ENCODE measurements at places on chromosomes 13 and 19.

DNA sequence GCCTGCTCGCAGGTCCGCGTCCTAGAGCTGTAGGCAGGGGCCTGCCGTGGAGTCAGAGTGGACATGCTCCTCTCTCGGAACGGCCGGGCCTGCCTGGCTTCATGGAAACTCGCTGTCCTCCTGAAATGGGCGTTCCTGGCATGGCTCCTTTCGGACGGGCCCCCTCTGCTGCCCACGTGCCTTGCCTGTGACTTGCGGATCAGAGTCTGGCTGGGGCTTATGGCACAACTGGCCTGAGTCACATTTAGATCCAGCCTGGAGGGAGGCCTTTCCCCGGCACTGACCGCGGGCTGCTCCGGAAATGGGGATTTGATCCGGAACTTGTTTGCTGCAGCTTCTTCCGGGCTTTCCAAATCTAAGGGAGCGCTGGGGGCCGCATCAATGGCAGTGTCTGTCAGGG, 28.1 kb downstream of the THSD1 start:
- DNase-seq: no peak

- no peak for DNase-seq
Measured at GRCh38 chr19:58379246-58379645, 1.6 kb downstream of the ZNF837 start.

DNA sequence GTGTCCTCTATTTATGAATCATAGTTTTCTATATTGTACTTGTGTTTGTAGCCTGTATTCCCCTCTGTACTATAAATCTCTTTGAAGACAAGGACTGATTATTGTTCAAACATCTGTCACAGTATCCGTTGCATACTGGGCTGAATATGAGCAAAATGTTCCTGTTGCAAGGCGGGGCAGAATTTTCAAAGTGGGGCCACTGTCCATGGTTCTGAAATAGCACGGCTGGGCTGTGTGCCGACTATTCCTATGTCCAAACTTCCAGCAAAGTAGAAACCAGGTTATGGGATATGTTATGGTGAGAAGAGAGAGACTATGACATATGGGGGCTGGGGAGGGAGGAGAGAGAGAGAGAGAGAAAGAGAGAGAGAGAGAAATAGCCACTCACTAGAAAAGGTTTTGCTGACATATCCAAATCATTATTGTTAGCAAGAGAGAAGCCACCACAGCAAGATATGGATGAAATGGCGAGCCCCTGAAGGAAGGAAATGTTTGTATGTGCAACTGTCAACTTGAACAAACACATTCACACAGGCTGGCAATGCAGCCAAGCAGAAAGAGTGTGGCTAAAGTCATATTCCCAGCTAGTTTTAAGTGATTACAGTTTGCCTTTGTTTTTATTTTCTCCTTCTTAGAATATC, 107.0 kb upstream of the GPR12 start:
- DNase-seq: peak; percentile 50

GRCh38 chr13:97388373-97388772, 45.6 kb upstream of the RAP2A start:
- no peak for DNase-seq

DNA sequence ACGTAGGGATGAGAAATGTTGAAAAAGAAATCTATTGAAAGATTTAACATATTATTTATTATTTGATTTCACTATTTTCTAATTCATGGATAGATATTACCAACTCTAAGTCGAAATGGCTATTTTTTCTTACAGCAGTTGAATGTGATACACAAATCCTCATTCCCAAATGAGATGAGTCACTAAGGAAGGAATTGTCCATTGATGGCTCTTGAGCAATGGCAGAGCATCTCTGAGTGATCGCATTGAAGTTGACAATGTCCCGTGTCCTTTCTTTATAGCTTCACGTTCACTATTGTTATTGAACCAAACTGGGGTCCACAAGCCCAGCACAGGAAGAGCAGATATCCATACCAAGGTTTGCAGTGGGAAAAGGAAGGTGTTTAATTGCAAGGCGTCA, 648.3 kb upstream of the SPRY2 start:
- DNase-seq: no peak

DNA sequence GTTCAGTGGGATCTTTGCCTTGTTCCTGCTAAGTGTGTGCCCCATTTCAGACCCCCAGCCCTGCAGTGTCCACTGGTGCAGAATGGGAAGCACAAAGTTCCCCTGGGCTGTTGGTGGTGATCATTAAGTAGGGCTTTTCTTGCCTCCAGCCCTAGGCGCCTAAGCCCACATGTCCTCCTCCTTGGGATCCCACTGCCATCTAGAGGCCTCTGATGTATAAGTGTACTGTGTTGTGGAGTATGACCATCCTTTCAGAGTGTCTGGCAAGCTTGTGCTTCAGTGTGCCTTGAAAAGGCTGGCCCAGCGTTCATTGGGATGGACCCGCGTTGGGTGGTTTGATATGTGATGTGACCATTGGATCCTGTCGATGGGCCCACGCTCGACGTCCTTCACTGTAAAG, 71.2 kb downstream of the WASF3 start:
- peak; percentile 27 for DNase-seq

- DNase-seq: peak; percentile 95
Measured at GRCh38 chr19:15248648-15249527, 16.6 kb upstream of the EPHX3 start.

All from AG08396 (cell line).